Left renal cortex interstitium (tissue), 4 donors: ENCODE measurements at places on chromosomes 3 and 15. TPM values are rescaled to one million over a fixed set of nuclear protein-coding genes. Genes with fewer than 3 reads are reported as not detected.

ARRDC4 gene
- 27.3 TPM for polyA plus RNA-seq

- no peak for DNase-seq
Observed at GRCh38 chr3:42773409-42773751, 327 bp upstream of the CCDC13 start.

- DNase-seq: no peak
Observed at GRCh38 chr15:68565726-68566125, 13.1 kb upstream of the CORO2B start.

PATL2 gene
- polyA plus RNA-seq: 1.2 TPM

GRCh38 chr15:44177139-44177538 is 17.9 kb downstream of the FRMD5 start:
- no peak for DNase-seq

DNA sequence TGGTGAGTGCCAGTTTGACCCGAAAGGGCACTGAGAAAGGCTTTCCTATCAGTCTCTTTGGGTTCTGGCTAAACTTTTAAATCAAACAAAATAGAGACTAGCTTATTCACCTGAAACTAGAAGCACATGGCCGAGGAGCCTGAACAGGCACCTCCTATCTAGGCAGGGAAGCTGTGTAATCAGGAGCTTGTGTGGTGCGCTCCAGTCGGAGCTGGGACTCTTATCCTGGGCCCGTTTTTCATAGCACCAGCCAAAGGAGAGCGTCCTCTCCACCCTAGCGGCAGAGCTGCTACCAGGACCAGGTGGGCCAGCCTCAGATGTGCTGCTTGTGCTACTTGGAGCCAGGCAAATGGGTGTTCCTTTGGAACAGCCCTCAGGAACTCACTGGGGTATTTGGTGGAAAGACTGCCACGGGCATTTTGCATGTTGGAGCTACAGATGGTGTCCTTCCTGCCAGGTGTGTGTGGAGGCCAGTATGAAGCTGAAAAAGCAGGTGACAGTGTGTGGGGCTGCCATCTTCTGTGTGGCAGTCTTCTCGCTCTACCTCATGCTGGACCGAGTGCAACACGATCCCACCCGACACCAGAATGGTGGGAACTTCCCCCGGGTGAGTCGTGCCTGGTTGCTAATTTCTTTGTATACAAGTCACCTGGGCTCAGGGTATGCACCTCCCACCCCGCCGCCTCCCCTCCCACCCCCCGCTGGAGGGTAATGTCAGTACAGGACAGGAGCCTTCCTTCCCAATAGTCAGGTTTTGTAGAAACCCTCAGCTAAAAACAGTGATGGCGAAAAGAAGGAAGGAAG is 833 bp downstream of the MAN2A2 start:
- no peak for DNase-seq

PCYT1A gene
- polyA plus RNA-seq: 34.6 TPM

DNA sequence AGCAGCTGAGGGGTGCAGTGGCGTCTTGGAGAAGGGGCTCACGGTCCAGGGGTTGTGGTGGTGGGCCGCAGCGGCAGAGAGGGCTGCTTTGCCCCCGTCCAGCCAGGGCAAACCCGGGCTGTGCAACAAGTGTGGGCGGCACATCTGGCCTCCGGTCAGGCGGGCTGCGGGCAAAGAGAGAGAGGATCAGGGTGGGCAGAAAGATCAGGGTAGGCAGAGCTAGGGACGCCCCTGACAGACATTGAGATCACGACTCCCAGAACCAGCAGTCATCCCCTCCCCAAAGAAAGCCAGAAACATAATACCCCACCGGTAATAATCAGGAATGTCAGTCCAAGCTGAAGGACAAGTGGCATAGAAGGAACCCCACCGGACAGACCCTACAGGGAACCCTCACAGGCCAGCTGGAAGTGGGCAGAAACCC is 6.8 kb downstream of the GATA2 start:
- DNase-seq: no peak

DNA sequence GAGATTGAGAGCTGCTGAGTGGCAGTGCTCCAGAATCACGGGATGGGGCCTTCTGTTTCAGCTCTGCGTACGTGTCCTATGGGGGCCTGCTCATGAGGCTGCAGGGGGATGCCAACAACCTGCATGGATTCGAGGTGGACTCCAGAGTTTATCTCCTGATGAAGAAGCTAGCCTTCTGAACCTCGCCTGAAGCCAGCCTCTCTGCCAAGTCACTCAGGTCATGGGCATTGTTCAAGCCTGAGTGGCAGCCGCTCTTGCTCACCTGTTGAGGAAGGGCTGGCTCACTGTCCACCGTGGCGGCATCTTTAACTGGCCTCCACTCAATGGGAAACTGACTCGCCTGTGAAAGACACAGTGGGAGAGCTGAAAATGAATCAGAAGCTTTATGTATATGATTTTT is 6.6 kb downstream of the POLR2H start:
- no peak for DNase-seq

DNA sequence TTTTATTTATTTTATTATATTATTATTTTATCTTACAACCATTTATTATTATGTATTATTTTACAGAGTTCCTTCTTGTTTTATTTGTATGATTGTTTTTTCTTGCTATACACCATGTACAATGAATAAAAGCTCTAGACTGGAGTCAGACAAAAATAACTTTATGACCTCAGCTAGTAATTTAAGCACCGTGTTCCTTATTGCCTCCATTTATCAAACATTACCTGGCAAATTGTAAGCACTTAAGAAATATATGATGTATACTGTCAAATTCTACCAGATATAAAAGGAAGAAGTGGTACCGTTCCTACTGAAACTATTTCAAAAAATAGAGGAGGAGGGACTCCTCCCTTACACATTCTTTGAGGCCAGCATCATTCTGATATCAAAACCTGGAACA is 326.9 kb upstream of the NECTIN3 start:
- no peak for DNase-seq
